ENCODE measurements at places on chromosomes 2 and 18.

- DNase-seq = peak; percentile 98
Measured at GRCh38 chr2:97663962-97664635, at the start of gene ACTR1B. Gene ACTR1B (minus strand): TSS chr2:97664044. CDS start chr2:97663890, 154 bp downstream.

GRCh38 chr18:74233933-74234325 lies 57.8 kb downstream of the CYB5A start:
- no peak for DNase-seq

DNA sequence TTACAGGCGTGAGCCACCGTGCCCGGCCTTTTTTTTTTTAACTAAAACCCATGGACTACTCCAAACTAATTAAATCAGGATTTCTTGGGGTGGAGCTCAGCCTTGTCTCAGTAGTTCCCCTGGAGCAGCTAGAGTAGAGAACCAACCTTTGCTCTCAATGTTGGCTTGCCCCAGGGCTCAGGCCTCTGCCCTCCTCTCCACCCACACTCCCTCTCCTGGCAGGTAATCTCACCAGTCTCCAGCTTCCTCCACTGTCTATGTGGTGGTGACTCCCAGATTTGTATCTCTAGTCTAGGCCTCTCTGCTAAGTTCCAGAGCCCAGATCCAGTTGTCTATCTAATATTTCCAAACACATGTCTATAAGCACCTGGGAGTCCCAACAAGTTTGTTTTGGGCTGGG lies 9.6 kb upstream of the MTA3 start:
- no peak for DNase-seq

- DNase-seq = no peak
Measured at GRCh38 chr2:119232666-119232993, 9.0 kb downstream of the STEAP3 start.

- DNase-seq = no peak
Measured at GRCh38 chr2:71832388-71832787, 315.3 kb downstream of the CYP26B1 start.

- DNase-seq = no peak
Measured at GRCh38 chr18:38257661-38258060, 692.1 kb upstream of the CELF4 start.

- DNase-seq = no peak
Measured at GRCh38 chr18:9779630-9780029, 71.5 kb downstream of the RAB31 start.

- peak; percentile 81 for DNase-seq
Measured at GRCh38 chr2:71071681-71072398, 3.4 kb downstream of the NAGK start.

DNA sequence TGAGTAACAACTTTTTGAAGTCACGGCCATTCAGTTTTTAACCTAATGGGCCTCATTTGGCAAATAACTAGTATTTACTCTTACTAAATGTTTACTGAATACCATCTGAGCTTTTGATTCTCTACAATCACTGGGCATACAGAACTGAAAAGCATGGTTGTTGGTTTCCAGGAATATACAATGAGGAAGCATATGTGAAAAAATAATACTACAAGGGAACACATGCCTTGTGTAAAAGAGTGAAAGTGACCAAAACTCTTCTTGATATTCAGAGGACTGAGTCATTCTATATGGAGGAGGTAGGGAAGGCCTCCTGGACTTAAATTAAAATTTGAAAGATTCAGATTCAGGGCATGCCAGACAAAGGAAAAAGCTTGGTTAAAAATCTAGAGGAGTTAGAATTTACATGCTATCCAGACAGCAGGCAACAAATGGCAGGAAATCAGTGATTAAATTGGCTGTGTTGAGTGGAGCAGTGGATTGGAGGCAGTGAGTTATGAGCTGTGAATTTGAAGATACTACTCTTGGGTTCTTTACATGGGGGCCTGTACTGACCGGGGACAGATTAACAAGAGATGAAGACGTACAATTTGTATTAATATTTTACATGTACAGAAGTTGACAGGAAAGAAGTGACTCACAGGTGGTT lies 53.6 kb upstream of the NRXN1 start:
- no peak for DNase-seq

GRCh38 chr2:239583171-239583878 lies 182.5 kb upstream of the HDAC4 start:
- DNase-seq = no peak

GRCh38 chr2:20125616-20126015 lies 74.2 kb upstream of the LAPTM4A start:
- DNase-seq = no peak

DNA sequence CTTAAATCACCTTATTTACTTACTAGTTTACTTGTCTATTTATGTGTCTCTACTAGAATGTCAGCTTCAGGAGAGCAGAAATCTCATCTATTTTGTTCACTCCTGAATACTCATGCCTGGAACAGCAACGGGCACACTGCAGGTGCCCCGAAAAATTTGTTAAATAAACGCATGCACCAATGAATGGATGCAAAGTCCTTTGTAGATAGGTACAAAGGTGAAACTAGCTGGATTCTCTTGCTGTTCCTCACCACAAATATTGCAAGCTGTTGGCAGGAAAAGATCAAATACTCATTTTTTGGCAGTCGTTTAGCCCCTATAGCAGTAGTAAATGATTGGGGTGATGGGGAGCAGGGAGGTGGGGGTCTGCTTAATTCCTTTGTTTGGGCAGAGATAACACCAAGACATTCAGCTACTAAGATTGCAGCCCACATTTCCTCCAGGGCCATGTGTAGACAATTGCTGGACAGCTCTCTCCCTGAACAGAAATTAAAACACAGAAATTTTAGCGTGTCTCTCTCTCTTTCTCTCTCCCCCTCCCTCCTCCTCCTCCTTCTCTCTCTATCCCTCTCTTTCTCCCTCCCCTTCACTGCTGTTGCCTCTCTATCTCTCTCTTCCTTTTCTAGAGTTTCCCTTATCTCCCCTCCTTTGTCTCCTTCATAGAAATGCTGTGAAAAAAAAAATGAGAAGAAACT lies 5.4 kb downstream of the MARCHF4 start:
- no peak for DNase-seq

DNA sequence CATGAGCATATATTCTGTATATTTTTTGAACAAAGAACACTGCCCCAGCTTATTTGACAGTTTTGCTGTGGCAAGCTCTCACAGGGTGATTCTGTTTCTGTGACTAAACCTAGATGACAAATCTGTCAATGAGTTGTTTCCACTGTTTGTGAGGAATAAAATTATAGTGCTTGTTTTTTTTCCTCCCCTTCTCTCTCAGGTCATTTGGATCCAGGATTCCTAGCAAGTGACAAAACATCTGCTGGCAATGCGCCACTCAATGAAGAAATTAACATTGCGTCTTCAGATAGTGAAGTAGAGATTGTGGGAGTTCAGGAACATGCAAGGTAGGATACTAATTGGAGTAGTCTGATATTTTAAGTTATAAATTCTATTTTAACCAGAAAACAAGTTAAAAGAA lies 149.3 kb downstream of the HAUS1 start:
- no peak for DNase-seq

DNA sequence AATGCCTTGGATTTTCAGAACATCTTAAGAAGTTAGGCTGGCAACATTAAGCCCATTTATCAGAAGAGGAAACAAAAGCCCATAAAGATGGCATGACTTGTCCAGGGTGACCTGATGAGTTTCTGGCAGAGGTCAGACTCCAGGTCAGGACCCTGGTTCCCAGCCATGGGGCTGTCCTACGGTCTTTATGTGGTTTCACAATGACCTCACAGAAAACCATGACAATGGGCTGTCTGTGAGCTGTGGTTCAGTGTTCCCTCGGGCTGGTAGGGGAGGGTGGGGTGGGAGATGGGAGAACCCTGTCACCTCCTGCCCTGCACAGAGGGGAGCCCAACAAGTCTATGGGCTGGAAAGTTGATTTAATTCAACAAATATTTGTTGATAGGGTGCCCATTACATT lies 101.8 kb downstream of the LOXHD1 start:
- no peak for DNase-seq

DNA sequence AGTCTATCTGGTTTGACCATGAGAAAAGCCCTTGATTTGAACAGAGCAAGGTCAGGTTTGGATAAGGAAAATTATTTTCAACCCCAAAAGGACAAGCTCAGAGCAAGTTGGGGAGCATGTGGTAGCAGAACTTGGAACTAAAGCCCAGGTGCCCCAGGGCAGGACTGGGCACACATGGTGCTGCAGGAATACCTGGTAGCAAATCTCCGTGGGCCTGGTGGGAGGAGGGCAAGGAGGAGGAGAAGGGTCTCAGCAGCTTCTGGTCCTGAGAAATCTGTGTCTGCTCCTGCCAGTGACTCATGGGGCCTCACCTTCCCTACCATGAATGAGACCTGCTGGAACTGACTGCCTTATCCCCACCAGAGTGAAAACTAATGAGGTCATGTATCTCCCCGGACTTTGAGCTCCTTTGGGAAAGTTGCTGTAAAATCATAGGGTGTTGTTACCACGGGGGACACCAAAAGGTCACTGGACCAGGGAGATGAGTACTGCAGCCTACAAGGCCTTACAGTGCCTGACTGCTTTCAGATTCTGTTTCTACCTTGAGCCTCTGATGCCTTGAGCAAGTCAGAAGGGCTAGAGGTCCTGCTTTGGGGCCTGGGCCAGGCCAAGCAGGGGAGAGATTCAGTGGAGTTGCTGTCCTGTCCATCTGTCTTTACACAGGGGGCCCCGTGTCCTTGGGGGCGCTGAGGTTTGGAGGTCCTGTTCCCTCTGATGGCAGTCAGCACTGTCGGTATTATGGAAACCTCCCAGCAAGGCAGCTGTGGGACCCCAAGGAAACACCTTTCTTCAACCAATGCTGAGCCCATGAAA lies 304.0 kb downstream of the MYCN start:
- peak; percentile 3 for DNase-seq

- DNase-seq = peak; percentile 46
Measured at GRCh38 chr2:156322051-156322685, 10.4 kb downstream of the NR4A2 start.

DNA sequence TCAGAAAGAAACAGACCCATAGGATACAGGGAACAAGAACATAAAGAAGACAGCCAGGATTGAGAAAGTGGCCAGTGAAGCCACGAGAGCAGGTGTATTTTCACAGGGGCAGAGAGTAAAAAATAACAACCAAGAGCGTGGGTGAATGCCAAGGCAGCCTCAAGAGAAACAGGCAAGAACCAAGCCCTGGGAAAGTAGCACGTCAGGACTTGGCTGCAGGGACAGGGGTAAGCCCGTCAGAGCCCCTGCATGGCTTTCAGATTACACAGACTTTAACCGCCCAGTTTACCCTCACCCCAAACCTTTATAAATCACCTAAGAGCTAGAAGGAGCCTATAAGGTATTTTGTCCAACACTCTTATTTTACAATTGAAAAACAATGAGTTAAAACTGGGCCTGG lies 43.7 kb downstream of the ARL4C start:
- DNase-seq = no peak

- DNase-seq = no peak
Measured at GRCh38 chr2:188522517-188522916, 230.8 kb downstream of the GULP1 start.

DNA sequence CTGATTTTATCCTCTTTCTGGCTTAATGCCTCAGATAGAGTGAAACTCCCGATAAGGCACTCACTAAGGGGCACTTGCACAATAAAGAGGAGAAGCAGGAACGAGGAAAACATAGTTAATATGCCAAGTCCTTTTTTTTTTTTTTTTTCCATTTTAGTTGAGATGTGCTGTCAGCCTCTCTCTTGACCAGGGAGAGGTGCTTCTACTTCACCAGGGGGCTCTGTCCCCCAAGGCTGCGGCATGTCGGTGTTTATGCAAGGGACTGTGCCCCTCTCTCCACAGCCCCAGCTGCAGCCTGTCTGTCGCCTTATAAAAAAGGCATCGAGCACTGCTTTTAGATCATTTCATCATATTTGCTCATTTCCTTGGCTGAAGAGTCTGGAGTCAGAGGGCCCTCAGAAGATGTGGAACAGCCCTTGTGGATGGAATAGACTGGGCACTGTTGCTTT lies 178.1 kb downstream of the SLC8A1 start:
- DNase-seq = no peak

DNA sequence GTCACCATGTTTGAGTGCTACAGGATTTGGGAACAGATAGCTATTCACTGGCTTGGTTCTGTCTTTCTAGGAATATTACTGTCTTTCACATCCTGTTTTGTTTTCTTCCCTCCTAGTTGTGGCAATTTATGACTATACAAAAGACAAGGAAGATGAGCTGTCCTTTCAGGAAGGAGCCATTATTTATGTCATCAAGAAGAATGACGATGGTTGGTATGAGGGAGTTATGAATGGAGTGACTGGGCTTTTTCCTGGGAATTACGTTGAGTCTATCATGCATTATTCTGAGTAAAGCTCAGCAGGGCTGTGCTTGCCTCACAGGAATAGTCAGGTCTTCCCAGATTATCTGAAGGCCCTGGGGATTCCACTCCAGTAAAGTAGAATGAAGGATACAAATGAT lies 98.9 kb downstream of the ABI2 start:
- no peak for DNase-seq

- DNase-seq = no peak
Measured at GRCh38 chr2:159208438-159208837, 78.1 kb downstream of the WDSUB1 start.

GRCh38 chr2:136236019-136236418 lies 118.1 kb upstream of the CXCR4 start:
- DNase-seq = no peak

DNA sequence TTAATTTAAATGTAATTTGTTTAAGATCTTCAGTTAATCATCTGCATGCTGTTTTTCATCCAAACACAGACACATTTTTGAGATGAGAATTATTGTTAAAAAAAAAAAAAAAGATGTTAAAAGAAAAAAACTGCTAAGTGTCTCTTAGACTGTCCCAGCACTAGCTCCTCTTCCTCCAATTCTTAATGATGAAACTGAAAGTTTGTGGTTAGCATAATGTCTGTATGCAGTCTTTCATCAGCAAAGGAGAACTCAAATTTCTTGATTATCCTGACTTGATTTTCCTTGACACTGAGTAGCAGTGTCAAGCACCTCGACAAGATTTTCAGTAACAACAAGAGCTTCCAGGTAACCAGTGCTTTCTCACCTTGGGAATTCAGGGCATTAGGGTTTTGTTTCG lies 274.4 kb downstream of the LRRTM1 start:
- DNase-seq = no peak

DNA sequence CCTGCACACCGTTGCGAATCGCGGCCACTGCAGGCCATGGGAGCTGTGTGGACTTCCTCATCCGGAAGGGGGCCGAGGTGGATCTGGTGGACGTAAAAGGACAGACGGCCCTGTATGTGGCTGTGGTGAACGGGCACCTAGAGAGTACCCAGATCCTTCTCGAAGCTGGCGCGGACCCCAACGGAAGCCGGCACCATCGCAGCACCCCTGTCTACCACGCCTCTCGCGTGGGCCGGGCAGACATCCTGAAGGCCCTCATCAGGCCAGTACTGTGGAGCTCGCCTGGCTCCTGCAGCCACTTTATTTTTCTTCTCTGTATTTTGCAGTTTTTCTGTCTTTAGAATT lies 9.0 kb downstream of the ASB1 start:
- no peak for DNase-seq

GRCh38 chr18:49980896-49981295 lies 167.6 kb upstream of the ACAA2 start:
- no peak for DNase-seq

- DNase-seq = peak; percentile 52
Measured at GRCh38 chr2:96839293-96839874, 4.4 kb downstream of the ANKRD23 start.

GRCh38 chr2:234535464-234535863 lies 38.6 kb upstream of the ARL4C start:
- no peak for DNase-seq

- DNase-seq = no peak
Measured at GRCh38 chr2:233982421-233983121, 65.4 kb downstream of the TRPM8 start.
